Hematopoietic multipotent progenitor cell (in vitro differentiated cells): ENCODE measurements at places on chromosomes 5 and 9. TPM values are rescaled to one million over a fixed set of nuclear protein-coding genes. Genes with fewer than 3 reads are reported as not detected.

- no peak for DNase-seq
Measured at GRCh38 chr9:18614116-18614515, 140.2 kb downstream of the ADAMTSL1 start.

GRCh38 chr9:2230362-2230761 is 215.2 kb downstream of the SMARCA2 start:
- DNase-seq = no peak

GRCh38 chr9:88196142-88196790 is 58.0 kb upstream of the SPATA31C2 start:
- no peak for DNase-seq

GRCh38 chr5:13601112-13601511 is 343.4 kb downstream of the DNAH5 start:
- no peak for DNase-seq

DNA sequence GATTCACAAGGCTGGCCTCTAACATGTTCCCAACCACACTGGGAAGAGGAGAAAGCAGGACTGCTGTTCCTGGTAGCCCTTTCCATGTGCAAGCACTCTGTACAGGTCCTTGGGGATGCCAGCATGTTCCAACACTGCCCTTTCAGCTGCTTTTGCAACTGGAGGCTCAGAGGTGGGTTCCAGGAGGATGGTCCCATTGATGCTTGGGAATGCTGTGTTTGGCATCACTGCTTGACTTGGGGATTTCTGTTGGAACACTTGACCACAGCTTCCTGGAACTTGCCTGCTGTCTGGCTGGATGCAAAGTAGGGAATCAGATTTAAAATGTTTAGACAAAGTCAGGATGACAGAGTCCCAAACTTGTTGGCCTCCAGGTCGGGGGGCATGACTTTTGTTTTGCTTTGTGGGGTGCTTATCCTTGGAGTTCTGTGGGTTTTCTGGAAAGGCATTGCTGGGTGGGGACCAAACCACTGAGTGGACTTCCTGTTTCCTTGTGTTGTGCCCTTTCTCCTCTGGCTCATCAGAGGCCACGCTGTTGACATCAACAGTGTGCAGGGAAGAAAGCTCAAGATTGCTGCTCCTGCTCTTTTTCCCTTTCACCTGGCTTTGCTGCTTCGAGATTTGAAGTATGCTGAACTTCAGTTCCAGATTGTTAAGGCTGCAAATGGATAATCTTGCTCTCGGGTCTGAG is 148.5 kb upstream of the RPS23 start:
- DNase-seq = no peak

GRCh38 chr5:132837868-132838267 is 7.4 kb upstream of the SHROOM1 start:
- no peak for DNase-seq

- DNase-seq = no peak
Measured at GRCh38 chr5:24141046-24141445, 503.7 kb downstream of the CDH10 start.

DNA sequence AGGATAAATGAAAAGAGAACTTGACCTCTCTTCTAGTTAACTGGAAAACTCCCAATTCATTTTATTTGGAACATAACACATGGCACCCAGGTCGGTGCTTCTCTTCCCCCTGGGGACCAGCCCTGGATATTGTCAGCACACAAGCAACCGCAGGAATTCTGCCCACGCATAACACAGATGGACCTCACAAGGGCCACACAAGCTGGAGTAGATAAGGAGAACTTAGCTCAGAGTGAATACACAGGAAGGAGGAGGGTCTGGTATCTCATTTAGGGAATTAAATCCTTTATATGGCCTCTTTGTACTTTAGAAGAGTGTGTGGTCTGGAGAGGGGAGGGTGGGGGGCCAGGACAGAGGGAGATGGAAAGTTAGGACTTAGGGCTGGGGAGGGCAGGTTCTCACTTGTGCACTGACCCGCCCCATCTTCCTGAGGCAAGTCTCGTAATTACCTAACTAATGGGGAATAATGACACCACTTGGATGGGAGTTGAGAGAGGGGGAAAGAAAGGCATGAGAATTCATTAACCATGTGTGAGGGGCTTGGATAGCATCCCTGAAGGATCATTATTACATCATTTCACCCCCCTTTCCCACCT is 341.2 kb upstream of the WWC1 start:
- no peak for DNase-seq

Gene CLTA
- 149 TPM for total RNA-seq

Gene GRK6
- 98.0 TPM for total RNA-seq

GRCh38 chr9:127293767-127294166 is 29.2 kb downstream of the GARNL3 start:
- DNase-seq = no peak

GRCh38 chr9:89021154-89021803 is 30.0 kb downstream of the S1PR3 start:
- no peak for DNase-seq

DNA sequence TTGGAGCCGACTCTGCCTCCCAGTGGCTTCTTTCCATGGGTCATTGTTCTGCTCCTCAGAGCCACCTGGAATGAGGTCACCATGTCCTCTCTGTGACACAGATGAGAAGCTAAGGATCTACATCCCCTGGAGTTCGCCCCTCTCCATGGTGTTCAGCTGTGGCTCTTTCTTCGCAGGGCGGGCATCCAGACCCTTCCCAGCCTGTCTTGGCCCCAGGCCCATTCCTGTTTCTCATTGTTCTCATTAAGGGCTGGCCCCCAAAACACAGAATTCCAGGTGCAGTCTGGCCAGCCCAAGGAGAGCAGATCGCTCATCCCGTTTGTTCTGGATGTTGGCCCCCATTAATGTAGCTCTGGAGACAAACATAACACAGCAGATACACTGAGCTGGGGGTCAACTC is 66.4 kb upstream of the COL15A1 start:
- DNase-seq = no peak

Gene SPAAR
- under 0.01 TPM for total RNA-seq

Gene STPG3
- 0.54 TPM for total RNA-seq

DNA sequence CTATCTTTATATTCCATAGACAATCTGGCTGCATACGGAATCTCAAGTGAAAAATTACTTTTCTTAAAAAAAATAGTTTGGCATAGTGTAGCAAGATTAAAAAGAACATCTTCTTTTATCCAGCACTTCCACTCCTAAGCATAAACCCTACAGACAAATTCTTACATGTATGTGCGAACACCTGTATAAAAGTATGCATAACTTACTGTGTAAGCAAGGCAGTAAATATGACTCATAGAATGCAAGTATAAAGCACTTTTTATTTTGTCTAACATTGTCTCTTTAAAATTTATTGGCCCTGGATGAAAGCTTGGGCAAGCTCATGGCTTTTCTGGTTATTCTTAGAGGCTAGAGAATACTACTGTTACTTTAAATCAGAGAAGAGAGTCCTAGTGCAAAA is 86.4 kb downstream of the MSX2 start:
- DNase-seq = no peak

DNA sequence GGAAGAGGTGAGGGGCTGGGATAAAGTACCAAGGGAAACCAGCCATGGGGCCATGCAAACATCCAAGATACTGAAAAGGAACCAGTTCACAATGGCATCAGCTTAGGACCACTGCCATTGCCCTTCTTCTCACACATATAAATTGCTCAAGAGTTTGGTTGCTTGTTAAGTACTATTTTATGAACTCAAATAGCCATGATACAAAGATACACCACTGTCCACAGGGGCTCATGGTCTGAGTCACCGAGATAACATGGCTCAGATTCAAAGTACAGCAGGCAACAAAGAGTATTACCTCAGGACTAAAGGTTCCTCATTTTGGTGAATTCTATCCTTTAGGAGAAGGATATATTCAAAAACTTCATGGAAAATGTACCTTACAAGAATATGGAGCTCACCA is 55.6 kb downstream of the FANCC start:
- no peak for DNase-seq

Gene HNRNPAB
- total RNA-seq = 53.1 TPM

Gene MED27
- 21.3 TPM for total RNA-seq

Gene SLC6A19
- under 0.01 TPM for total RNA-seq

DNA sequence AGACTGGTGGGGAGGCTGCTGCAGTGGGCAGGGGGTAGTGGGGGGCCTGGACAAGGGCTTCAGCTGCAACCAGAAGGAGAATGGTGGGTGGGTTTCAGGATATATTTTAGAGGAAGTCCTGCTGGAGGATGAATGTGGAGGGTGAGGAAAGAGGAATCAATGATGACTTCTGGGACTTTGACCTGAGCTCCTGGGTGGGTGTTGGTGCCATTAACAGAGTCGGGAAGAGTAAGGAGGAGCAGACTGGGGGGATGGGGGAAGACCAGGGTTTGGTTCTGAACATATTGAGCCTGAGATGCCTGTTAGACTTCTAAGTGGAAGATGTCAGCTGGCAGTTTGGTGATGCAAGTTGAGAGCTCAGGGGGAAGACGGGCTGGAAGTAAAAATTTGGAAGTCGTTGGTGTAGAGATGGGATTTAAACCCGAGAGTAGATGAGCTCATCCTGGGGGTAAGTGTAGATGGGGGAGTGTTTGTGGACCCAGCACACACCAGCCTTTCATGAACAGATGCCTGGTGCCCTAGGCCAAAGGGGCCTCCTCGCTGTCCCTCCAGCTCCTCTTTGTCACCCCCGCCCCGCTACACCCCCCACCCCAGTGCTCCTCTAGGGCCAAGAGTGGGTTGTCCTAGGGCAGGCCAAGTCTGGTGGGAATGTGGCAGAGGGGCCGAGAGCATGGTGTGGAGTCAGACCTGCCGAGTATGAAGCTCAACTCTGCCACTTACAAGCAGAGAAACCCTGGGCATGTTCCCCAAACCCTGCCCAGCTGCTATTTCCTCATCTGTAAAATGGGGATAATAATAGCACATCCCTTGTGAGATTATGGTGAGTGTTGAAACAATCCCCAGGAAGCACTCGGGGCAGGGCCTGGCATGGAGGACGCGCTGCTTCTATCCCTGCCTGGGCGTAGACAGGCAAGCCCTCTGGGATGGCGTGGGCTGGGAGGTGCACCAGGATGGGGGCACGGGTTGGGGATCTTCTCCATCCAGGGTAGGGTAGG is 4.0 kb downstream of the DNM1 start:
- DNase-seq = no peak

- no peak for DNase-seq
Measured at GRCh38 chr5:115079924-115080623, 89.6 kb downstream of the TRIM36 start.

GRCh38 chr5:59921816-59922215 is 28.3 kb upstream of the PDE4D start:
- no peak for DNase-seq

DNA sequence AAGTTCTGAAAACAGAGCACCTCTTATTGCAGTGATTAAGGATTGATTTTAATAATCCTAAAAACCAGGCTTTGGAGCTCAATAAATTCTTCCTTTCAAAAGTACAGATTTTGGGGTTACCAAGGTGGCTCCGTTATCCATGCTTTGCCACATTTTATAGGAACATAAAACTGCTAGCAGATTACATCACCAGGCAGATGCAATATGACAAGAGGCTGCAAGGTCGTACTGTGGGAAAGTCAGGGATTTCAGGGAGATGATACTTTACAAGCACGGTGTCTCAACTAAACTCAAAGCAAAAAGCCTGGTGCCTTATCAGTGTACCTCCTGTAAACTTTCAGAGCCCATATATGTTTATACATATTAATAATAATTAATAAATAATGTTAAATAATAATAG is 28.6 kb downstream of the ADAMTSL1 start:
- no peak for DNase-seq

GRCh38 chr5:82538339-82539034 is 260.3 kb upstream of the RPS23 start:
- DNase-seq = no peak

GRCh38 chr9:29297592-29297991 is 1724.3 kb upstream of the C9orf72 start:
- DNase-seq = no peak

GRCh38 chr5:14167211-14167845 is 24.2 kb downstream of the TRIO start:
- no peak for DNase-seq

DNA sequence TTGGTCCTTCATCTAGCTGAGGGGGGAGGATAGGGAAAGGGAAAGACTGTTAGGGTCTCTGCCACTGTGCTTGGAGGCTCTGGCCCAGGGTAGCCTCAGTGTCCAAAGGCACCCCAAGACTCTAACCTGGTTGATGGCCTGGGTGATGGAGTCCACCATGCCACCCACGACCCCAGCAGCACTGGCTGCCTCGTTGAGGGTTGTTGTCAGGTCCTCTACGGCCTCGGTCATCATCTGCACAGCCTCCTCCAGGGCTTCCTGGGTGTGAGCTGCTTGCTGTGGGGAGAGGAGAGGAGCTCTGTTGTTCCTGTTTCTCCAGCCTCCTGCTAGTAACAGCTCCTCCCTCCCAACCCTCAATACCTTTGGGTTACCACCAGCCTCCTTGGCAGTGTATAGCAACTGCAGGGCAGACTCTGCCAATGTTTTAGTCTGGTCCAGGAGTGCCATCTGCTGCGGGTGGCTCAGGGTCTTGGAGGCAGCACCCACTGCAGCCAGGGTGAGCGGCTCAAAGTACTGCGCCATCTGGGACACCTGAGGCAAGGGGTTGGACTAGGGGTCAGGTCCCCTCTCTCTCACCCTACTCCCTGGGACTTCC is 16.2 kb upstream of the TPM2 start:
- DNase-seq = no peak

GRCh38 chr5:149457393-149457763 is 78.3 kb upstream of the IL17B start:
- DNase-seq = no peak

GRCh38 chr5:174571662-174572397 is 152.6 kb upstream of the MSX2 start:
- no peak for DNase-seq

DNA sequence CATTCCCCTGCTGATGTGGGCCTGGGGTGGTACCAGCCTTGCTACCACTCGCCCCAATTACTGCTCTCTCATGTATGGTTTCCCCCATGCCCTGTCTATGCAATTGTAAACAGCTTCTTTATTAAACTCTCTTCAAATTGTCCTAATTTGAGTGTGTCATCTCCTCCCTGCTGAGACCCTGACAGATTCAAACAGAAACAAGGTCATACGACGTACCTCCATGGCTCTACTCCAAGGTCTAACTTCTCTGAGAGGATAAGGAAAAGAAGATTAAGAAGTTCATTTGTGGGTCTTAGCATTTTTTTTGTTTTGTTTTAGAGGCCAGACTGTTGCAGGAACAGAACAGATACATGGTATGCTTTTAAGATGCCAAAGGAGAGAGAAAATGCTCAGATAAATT is 38.0 kb downstream of the ABITRAM start:
- DNase-seq = no peak

- no peak for DNase-seq
Measured at GRCh38 chr9:96567203-96567700, 52.4 kb downstream of the CDC14B start.
